ENCODE measurements at places on chromosomes 1 and 21.
A peak's percentile ranks its signal among the peaks of the same experiment; 100 is the strongest.

DNA sequence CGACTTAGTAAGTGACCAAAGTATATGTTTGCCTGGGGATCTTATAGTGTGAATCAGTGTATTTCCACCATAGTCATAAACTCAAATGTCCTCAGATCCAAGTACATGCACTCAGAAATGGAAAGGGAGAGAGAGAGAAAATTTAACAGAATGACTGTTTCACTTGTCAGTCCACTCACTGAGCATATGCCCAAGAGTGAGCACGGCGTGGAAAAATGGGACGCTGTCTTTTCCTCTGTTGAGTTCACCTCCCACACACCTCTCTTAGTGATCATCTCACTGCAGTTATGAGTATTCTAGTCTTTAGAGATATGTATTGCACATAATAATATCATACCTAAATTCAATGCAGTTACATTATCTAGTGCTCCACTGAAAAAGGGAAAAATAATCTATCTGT, 156.8 kb upstream of the PRMT6 start:
- no peak for DNase-seq

DNA sequence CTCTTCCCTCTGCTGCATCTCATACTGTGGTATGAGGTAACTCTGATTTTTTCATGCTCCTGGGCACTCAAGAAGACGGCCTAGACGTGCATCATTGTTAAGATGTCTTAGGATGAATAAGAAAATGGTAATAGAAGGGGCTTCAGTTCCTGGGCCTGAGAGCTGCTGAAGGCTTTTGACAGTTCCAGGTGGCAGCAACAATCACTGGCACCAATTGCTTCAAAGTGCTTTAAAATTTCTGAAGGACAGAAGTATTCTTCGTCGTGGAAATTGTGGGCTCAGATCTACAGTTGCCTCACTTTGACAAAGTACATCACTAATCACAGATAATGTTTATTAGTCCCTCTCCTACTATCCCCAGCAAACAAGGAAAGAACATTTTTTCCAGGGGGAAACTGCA, 536.6 kb upstream of the CAMK1G start:
- no peak for DNase-seq

GRCh38 chr1:191498318-191498717, 659.9 kb upstream of the RGS18 start:
- no peak for DNase-seq

GRCh38 chr1:211529453-211529852, 37.5 kb upstream of the RD3 start:
- no peak for DNase-seq

- no peak for DNase-seq
Observed at GRCh38 chr21:34692458-34693020, 23.7 kb downstream of the CLIC6 start.

- no peak for DNase-seq
Observed at GRCh38 chr1:38274974-38275373, 228.4 kb upstream of the POU3F1 start.

- DNase-seq, result no peak
Observed at GRCh38 chr21:41776778-41777177, 9.9 kb upstream of the RIPK4 start.

GRCh38 chr1:89649783-89650182, 16.9 kb downstream of the LRRC8C start:
- DNase-seq, result no peak

- no peak for DNase-seq
Observed at GRCh38 chr21:38702196-38702595, 103.5 kb upstream of the ETS2 start.

DNA sequence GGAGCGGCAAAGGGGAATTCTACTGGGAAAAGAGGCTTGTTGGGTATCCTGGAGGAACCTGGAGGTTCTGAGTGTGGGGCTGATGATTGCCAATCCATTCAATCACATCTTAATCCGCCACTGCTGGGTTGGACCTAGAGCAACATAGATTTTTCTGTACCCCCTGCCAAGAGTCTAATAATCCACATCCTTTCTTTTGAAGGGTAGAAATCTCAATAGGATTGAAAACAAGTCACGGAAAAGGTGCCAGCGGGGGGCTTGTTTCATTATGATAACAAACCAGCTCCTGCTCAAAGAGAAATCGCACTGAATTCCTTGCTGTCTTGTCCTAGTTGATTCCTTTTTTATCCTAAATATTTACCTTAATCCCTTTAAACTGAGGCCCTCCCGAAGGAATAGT, 528.5 kb downstream of the ADGRL2 start:
- DNase-seq, result no peak

DNA sequence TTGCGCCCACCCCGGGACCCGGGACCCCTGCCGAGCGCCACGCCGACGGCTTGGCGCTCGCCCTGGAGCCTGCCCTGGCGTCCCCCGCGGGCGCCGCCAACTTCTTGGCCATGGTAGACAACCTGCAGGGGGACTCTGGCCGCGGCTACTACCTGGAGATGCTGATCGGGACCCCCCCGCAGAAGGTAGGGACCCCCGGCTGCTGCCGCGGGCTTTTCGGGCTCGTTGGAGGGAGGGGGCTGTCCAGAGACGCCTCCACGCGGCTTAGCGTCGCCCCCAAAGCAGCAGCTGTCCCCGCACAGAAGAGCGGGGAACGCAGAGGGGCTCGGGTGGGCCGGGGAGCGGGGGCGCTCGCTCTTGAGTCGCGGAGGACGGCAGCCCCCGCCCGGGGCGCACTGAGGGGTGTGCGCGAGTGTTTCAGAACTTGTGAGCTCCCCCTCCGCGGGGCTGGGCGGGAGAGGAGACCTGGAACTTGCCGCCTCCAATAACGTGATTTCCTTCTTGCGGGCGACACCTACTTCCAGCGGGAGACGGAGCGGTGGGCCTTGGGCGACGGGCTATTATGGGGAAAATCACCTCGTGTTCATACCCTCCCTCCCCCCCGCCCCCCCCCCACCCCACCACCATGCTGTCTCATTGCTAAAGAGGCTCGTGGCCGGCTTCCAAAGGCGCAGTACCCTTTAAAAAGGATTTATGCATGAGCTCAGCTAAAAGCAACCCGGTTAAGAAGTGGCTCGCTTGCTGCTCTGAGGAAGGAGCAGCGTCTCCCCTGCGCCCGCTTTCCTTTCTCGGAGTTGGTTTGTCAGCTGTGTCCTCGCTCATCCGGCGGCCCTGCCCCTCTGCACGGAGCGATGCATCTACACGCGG, 664 bp downstream of the BACE2 start:
- no peak for DNase-seq

- no peak for DNase-seq
Observed at GRCh38 chr1:61320575-61320974, 238.2 kb downstream of the NFIA start.

DNA sequence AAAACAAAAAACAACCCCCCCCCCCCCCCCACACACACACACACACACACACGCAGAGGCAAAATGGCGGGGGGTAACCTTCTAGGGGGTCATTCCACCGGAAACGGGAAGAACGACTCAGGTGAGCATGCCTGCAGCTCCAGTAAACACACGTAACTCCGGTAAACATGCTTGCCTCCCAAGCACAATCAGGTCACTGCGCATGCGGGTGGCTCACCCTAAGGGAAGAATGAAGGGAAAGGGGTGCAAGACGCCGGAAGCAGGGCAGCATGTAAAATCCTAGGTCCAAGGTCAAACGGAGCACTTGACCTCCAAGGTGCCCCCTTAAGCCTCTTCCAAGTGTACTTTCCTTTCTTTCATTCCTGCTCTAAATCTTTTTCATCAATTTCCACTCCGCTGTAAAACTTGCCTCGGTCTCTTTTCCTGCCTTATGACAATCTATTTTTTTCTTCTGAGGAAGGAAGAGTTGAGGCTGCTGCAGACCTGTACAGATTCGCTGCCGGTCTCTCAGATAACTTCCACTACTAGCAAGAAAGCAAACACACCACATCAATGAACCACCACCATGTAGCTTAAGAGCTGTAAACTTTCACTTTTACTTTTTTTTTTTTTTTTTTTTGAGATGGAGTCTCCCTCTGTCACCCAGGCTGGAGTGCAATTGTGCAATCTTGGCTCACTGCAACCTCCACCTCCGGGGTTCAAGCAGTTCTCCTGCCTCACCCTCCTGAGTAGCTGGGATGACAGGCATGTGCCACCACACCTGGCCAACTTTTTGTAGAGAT, 21.0 kb upstream of the CBR3 start:
- peak; percentile 65 for DNase-seq

GRCh38 chr1:223016890-223017289, 126.2 kb downstream of the TLR5 start:
- DNase-seq, result no peak

- DNase-seq, result no peak
Observed at GRCh38 chr1:54989968-54990810, 8.5 kb upstream of the BSND start.

DNA sequence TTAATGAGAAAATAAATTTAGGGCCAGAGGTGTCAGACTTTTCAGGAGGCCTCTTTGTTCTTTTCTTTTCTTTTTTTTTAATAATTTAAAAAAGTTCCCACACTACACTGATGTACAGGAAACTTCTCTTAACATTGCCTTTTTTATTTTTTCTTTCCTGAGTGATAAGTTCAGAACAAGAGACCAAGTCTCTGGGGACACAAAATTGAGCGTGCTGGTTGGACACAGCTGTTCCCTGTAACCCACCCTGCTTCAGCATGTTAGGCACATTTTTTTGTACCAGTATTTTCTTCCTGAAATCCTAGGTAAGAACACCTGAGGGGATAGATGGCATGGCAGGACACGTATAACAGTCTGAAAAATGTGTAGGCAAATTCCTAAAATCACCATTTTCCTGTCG, 50.1 kb downstream of the PBX1 start:
- DNase-seq, result no peak

DNA sequence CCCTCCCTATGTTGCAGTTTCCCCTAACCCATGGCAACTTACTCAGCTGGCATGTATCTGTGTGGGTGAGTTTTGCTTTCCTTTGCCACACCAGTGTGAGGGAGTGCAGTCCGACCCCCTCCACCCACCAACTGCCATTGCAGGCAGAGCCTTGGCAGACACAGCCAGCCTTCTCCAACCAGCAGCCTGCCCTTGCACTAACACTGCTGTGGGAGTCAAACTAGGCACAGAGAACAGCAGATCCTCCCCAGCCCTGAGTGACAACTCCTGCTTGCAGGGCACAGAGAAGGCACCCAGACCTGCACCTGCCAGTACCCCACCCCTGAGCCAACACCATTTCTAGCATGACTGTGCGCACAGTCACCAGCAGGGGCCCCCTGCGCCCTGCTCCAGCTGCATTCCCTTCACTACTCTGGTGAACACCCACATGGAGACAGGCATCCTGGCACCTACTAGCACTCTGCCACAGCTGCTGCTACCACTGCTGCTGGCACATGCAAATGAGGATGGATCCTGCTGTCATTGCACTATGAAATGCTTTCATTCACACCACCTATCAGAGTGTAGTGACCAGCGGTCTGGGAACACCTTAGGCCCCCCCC, 98.4 kb downstream of the MAGI3 start:
- DNase-seq, result no peak

DNA sequence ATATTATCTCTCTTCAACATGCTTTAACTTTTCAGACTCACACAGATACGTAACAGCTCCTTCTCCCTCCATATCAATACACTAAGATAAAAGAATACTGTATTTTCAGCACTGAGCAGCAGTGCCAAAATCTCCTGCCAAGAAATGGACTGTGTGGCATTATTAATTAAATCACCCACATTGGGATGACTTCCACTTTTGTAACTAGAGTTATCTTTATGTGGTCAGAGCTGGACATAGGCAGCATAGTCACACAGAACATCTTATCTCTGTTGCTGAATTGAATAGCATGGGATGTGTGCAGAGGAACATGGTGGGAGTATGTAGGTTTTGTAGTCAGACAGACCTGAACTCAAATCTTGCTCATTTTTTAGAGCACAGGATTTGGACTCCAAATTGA, 41.4 kb upstream of the CACYBP start:
- no peak for DNase-seq

GRCh38 chr1:21114431-21114830, 62.3 kb downstream of the EIF4G3 start:
- DNase-seq, result no peak

GRCh38 chr21:42456457-42456856, 39.6 kb downstream of the RSPH1 start:
- no peak for DNase-seq

GRCh38 chr1:41615316-41615715, 130.8 kb upstream of the EDN2 start:
- DNase-seq, result no peak

GRCh38 chr1:246642719-246643118, 76.5 kb downstream of the CNST start:
- no peak for DNase-seq

DNA sequence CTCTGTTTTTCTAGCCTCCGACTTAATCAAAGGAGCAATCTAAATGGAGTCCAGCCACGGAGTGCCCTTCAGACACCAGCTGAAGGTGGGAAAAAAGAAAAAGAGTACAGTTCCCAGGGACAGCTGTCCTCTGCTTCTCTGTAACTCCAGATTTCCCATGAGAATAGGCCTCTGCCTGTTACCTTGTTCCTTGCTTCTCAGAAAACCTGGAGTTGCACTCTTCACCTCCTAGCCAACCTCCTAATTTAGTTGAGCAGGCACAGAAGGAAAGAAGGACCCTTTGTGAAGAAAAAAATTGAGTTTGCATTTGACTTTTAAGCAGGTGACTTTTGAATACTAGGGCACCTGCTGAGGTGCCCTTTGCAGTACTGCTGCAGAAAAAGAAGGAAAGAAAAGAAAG, 8.3 kb downstream of the BARHL2 start:
- no peak for DNase-seq

DNA sequence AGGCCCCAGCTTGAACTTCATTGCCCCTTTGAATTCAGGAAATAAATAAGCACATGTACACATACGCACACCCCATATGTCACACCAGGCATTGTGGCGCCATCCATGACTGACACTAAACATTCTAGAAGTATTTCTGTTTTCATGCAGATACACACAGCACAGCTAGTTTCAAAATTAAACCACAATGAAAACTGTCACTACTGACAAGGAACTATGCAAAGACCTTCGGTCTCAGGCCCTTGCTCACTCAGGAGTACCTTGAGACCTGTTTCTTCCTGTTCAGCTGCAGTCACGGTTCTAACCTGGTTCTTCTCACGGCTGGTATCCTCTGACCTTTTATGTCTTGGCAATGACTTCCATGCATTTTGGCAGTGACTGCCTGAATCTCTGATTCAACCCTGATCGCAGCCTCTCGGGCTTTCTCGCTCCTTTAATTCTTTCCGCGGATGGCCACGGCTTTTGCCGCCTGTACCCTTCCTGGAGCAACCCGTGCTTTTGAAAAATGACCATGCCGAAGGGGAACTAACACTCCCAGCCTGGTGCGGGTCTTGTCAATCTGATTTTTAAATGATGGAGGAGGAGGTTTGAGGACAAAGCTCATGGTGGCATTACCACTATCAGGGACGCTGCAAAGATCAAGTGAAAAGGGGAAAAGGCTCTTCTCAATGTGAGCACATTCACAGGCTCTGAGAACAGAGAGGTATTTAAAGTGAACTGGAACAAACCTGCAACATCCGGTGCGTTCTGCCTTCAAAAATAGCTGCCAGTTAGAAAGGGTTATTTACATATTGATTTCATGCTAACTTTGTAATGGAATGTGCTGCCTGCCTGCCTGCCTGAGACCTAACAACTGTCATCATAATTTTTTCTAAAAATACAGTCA, 384.6 kb downstream of the RRAGC start:
- DNase-seq, result no peak
